ENCODE measurements at places on chromosomes 16 and 17. TPM values are rescaled to one million over a fixed set of nuclear protein-coding genes. Genes with fewer than 3 reads are reported as not detected.

- DNase-seq, result no peak
These were observed 2.7 kb downstream of the TBCD start for GRCh38 chr17:82754297-82755208.

The KRTAP9-8 gene
- total RNA-seq, result not detected

The SLC16A11 gene
- 0.34 TPM for total RNA-seq

GRCh38 chr16:19218581-19218980 is 50.5 kb downstream of the SYT17 start:
- DNase-seq, result no peak

- DNase-seq, result no peak
These were observed 744 bp downstream of the SALL1 start for GRCh38 chr16:51150165-51150887.

The TBC1D3 gene
- total RNA-seq, result not detected

The BOLA2B gene
- 212 TPM for total RNA-seq

DNA sequence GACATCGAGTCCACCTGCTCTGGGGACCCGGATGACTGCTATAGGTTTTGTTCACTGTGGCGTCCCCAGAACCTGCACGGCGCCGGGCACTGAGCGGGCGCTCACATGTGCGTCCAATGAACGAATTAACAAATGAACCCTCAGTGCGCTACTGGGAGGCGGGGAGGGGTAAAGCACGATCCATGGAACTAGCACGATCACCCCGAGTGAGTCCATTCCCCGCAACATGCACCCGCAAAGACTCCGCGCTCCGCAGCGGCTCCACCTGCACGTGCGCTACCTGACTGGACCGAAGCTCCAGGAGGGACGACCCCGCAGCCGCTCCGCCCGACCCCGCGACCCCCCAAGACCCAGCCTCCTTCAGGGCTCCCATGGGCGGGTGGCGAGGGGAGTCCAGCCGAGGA is 491 bp downstream of the TRAP1 start:
- DNase-seq, result peak; percentile 54

DNA sequence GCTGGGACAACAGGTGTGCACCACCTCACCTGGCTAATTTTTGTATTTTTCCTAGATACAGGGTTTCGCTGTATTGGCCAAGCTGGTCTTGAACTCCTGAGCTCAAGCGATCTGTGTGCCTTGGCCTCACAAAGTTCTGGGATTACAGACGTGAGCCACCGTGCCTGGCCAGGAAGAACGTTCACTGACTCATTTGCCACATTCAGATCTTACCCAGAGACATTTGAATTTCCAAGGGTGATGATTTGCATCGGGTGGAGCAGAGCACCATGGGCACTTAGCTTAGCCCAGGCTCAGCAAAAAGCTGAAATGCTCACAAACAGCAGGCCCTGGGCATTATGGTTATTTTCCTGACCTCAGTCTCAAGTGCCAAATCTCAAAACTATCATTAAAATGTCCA is 14.5 kb upstream of the ADORA2B start:
- DNase-seq, result no peak

DNA sequence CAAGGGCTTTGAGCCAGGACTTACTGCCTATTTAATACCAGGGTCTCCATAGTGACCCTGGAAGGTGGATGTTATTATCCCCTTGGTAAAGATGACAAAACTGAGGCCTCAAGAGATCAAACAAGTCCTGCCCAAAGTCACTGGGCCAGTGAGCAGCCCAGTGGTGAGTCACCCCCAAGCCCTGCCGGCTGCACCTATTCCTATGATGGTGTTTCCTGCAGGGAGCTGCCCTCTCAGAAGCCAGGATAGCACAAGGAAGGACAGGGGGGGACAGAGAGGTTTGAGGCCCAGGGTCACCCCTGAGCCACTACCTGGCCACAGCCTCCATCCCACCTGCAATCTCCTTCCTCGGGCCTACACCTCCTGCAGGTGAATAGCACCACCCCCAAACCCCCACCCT is 90.9 kb downstream of the SDK2 start:
- no peak for DNase-seq

The TEKT1 gene
- not detected for total RNA-seq

The TTYH2 gene
- total RNA-seq, result 4.7 TPM

The GJD3 gene
- total RNA-seq, result 0.29 TPM

The LITAF gene
- total RNA-seq, result 79.4 TPM

The CSNK1D gene
- total RNA-seq, result 99.5 TPM

DNA sequence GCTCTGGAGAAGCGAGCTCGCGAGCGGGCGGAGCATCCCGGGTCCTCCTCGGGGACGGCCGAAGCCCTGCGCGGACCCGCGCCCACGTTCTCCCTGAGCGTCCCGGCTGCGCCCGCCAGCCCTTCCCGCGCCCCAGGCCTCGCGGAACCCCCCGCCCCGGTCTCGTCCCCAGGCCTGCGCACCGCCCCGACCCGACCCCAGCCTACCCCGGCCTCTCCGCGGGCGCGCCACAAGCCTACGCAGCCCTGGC is 159 bp downstream of the USP36 start:
- no peak for DNase-seq

DNA sequence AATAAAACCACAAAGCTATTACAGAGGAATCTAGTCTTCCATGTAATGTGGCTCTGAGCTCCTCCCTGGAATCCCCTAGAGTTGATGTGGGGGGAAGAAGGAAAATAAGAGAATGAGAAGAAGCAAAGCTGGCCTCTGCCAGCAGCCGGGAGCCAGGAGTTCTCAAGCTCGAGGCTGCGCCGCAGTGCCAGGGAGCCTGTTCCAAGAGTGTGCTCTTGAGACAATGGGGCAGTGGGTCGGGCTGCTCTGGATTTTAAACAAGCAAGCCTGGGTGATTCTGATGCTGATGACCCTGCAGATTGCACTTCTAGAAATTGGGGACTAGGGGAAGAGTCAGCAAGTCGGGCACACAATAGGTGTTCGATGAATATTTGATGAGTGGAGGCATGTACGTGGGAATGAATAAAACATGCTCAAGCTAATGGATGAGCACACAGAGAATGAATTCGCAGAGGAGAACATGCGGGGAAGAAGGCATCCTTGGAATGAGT is 119.9 kb downstream of the CMIP start:
- DNase-seq, result no peak

DNA sequence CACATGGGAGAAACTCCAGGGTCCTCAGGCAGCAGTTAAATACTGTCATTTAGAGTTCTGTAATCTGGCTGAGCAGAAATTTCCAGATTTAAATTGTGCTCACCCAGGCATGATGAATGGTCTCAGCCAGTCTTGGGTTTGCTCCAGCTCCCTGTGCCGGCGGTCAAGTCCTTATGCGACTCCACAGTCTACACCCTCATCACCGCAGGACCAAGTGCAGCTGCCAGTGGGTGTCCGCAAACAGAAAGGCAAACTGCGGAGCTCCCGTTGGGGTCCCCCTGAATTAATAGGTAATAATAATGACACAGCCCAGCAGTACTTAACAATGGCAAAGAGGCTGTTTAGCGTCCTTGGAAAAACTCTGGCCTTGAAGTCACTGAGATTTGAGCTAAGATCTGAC is 3.9 kb upstream of the CACNG4 start:
- no peak for DNase-seq

GRCh38 chr16:78128913-78129312 is 29.5 kb downstream of the WWOX start:
- no peak for DNase-seq

DNA sequence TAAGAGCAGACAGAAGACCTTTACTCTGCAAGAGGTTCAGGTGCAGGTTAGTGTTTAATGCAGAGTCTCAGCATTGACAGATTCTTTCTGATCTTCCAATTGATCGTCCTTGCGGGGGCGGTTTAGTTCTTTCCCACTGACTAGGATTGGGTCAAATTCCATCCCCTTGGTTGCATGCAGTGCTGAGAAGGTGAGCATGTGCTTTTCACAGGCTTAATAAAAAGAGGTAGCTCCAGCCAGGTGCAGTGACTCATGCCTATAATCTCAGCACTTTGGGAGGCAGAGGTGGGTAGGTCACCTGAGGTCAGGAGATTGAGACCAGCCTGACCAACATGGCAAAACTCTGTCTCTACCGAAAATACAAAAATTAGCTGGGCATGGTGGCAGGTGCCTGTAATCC is 7.5 kb upstream of the ITGAD start:
- DNase-seq, result no peak

The RGS11 gene
- not detected for total RNA-seq

Data from activated CD8-positive, alpha-beta T cell treated with anti-CD3 and anti-CD28 coated beads, Interleukin-2, amount 10 ng/mL, durations not matched to agents 7 days and 5 days (primary cell).